Pulmonary artery endothelial cell (primary cell): ENCODE measurements at places on chromosomes 11 and 22. TPM values are rescaled to one million over a fixed set of nuclear protein-coding genes. Genes with fewer than 3 reads are reported as not detected.

NTM gene
- 2.1 and 2.6 TPM in 2 replicates for total RNA-seq

CHID1 gene
- 45.0 and 46.8 TPM in 2 replicates for total RNA-seq

C22orf31 gene
- total RNA-seq: not detected in 2 replicates

PIH1D2 gene
- total RNA-seq: 0.56 and 1.3 TPM in 2 replicates

OLFML1 gene
- total RNA-seq: not detected in 2 replicates

VPREB1 gene
- not detected in 2 replicates for total RNA-seq
